ENCODE measurements at places on chromosomes 2 and 18.

- no peak for DNase-seq
Observed at GRCh38 chr18:21386523-21387240, 144.7 kb downstream of the GREB1L start.

- DNase-seq = no peak
Observed at GRCh38 chr2:158685646-158686045, 109.5 kb upstream of the DAPL1 start.

DNA sequence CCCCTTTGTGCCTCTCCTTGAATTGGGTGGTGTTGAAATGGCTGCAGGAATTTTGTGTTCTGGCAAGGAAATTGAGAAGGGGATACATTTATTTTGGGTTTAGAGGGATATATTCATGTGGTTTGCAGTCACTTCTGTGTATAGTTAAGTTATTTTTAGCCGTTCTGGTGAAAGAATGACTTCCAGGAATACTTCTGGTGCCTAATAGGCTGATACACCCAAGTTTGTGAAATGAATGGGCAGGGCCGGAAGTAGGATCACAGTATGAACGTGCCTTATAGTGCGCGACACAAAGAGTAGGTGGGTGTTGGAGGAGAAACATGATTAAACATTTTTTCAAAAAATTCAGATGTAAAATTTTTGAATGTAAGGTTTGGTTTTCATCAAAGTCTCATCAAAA, 168.6 kb upstream of the ATP5MC3 start:
- DNase-seq = no peak

DNA sequence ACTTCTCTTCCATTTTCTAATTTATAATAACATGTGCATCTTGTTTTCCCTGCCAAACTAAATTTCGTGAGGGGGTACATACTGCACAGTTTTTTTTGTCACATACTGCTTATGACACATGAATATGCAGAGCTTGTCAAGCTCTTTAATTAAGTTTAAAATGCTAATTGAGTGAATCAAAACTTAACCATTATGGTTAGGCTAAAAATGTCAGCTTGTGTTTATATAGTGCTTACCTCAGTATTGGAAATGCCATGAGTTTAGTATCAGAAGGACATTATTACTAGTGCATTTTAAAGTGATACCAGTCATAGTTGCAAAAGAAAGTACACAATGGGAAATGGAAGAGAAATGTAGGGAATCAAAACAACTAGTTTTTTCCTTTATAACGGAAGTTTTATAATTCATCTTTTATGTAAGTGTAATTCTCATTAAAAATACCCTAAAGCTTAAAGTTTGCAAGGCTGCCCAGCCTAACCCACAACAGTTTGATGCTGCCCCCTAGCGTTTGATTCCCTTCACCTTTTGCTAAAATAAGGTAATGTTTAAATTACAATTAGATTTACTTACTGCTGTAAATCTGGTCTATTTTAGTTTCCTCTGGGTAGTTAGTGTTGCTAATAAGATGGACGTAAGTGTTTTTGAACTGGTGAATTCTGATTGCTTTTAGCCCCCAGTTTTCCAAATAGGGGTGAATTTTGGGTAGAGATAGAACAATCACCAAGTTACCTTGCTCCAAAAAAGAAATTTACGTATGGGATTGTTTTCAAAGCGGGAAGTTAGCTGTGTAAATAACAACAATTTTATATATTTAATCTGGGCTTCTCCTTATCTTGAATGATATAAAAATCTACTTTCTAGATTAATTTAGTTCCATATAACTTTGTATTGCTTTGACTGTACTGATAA, 3.2 kb downstream of the SLC39A10 start:
- no peak for DNase-seq

DNA sequence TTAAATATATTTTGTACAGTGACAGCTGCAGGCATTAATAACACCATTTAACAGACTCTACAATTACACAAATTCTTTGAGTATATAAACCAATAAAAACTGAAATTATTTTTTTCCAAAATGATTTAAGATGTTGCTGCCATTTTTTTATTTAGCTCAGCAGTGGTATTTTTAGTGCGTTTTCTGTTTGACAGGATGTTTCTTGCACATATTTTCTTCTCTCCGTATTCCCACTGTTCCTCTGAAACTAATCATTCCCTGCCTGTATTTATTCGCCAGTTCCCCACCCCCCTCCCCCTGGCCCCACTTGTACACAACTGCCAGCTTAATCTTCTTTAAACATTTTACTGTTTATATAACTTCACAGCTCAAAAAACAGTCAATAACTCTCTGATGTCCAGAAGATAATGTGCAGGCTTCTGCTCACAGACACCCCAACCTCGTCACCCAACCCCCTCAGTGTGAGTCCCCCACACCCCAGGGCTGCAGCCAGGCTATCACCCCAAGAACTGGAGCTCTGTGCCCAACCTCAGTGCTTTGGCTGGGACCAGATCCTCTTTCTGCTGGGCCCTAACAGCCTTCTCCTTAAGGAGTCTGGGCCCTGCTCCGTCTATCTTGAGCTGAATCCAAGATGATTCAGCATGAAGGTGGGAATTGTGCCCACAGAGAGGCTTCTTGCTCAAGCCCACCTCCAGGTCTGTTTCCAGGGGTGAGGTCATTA, 41.6 kb upstream of the MAP4K4 start:
- DNase-seq = no peak

DNA sequence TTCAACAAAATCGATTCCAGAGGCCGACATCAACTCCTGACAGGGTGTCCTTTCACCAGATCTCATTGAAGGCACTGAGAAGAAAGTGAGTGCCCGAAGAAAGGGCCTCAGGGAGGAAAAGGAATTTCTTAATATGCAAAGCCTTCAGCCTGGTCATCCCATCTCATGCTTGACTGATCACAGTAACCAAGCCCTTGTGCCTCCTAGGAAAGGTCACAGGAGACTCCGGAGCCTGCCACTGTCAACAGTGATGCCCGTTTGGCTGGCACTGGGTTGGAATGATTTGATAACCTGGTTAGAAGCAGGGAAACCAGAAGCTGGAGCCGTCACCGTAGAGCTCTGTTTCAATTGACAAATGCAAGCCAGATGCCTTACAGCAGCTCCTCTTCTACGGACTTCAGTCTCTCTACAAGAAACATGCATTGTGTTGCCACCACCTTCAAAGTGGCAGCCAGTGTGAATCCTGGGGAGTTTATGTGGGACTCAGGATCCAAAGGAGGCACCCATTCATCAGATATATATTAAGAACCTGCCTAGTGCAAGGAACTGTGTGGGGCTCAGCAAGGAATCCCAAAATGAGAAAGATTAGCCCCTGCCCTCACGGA, 24.6 kb downstream of the COX7A2L start:
- DNase-seq = no peak

GRCh38 chr2:86420913-86421312, 20.3 kb upstream of the KDM3A start:
- DNase-seq = no peak

DNA sequence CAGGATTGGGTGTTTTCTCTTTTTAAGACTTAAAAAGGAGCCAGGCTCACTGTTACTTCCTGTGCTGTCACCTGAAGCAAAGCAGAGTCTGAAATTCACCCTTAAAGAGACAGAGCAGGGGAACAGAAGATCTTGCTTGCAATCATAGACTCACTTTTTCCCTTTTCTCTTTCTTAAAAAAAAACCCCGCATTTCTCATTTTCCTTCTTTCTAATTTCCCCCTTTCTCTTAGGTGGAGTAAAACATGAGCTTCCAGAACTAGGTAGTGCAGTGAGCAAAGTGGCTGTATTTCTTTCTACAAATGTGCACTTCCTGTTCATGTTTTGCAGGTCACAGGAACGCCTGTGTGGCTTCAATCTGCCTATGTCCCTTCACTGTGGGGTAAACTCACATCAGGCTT, 381.2 kb downstream of the LPIN1 start:
- DNase-seq = no peak

GRCh38 chr2:224723586-224724217, 7.5 kb upstream of the CCDC195 start:
- no peak for DNase-seq

DNA sequence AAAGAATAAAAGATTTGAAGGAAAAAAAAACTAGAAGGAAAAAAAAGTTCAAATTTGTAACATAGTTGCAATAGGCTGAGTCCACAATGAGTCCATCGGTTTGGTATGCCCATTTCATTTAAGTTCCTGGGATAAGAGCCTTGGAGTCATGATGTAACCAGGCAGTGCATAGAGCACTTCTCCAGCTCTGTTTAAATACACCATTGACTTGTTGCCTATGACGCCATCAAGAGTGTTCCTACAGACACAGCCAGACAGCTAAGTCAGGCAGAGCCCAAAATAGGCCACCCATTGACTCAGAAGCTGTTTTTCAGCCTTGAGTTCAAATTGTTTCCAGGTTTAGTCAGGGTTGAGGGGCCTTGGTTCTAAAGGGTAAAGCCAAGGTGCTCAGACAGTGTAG, 44.9 kb downstream of the SOCS6 start:
- DNase-seq = no peak

DNA sequence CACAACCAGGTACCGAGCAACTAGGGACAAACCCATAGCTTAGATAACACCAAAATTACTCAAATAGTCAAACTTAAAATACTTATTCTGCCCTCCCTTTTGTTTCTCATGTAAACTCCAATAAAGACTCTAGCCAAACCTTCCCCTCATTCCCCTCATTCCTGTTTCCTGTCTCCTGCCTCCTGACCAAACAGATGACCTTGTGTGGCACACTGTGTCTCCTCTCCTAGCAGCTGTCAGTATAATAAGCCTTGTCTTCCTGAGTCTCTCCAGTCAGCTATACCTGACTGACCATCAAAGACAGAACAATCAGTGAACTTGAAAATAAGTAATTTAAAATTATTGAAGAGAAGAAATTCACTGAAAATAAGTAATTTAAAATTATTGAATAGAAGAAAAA, 14.3 kb downstream of the SULT1C4 start:
- DNase-seq = no peak

DNA sequence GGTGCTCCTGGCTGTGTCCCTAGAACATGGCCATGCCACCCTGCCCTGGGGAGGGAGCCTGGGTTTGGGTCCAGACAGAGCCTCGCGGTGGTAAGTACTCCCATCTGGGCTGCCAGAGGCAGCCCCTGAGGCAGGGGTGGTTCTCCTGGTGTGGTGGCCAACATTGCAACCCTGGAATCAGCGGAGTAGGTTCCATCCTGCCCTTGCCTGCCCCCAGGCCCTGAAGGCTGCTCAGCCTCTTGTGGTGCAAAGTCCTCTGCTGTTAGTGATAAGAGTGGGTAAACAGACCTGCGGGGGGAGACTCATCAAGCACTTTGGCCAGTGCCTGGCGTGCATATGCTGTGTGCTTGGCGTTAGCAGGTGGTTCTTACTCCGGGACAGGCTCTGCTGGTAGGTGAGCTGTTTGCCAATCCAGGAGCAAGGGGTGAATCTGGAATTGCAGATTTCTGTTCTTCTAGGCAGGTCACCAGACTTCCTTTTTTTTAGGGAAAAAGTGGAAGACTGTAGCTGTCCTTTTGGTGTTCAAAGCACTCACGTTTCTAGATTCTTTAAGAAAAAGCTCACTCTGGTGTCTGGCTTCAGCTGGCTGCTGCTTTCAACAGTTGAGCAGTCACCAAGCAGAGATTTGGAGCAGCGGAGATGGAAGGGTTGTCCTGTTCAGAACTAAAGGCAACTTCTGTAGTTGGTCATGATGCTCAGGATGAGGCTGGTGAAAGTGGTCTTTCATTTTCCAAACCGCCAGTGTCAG, 3.2 kb downstream of the CNNM3 start:
- DNase-seq = no peak

DNA sequence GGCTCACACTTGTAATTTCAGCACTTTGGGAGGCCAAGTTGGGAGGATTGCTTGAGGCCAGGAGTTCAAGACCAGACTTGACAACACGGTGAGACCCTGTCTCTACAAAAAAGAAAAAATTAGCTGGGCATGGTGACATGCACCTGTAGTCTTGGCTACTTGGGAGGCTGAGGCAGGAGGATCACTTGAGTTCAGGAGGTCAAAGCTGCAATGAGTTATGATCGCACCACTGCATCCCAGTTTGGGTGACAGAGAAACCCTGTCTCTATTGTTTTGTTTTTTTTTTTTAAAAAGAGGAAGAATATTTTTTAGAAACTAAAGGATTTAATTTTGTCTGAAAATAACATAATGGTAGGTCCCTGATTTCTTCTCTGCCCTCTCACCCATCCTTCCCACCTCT, 79.4 kb upstream of the TMEM200C start:
- DNase-seq = no peak

- no peak for DNase-seq
Observed at GRCh38 chr2:238761868-238762267, 86.0 kb upstream of the TWIST2 start.
